ENCODE measurements at places on chromosomes 1 and 21.

DNA sequence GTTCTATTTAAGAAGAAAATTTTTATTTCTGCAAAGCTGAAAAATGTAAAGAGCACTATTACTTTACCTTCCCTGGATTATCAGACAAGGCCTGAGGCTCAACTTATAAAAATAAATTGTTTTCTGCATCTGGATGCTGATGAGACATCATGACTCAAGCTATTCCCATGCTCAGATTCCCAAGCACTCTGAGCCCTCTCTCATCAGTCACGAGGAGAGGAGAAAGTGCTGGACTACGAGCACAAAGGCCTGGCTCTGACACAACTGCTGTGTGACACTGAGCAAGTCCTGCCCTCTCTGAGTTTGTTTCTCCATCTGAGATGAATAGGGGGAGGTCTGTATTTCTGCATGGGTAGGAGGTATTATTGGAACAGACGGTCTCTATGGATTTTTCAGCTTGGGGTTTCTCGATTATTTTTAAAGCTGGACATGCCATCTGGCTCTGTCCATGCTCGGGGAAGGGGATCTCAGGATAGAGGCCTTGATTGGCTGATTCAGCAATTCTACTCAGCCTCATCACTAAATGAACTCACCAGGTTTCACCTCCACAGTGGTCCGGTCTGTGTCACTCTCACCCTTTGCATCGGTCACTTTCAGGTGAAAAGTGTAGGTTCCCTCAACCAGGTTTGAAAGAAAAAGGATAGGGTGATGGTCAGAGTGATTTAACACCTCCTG lies 107.7 kb downstream of the KIAA0319L start:
- DNase-seq, result no peak

DNA sequence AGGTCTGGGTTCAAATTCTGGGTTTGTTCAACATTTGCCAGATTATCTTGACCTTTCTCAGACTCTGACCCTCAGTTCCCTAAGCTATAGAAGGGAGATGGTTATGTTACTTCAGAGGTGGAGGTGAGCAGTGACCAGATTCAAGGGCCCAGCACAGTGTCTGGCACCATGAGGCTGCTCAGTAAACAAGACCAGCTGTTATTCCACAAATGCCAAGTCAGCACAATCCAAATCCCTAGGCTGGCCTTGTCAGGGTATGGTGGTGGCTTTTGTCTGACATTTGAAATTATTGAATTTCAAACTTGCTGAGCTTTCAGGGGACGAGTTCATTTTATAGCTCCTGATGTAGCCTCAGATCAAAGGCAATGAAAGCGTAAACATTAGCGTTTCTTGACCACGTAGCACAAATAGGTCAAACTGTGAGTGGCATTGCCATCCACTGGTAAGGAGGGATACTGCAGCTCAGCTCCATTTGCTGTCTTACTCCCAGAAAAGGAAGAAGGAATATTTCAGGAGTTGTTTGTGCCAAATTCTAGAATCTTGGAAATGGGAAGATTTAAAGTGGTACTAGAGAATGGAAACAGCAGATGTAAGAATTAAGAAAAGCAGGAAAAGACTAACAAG lies 94.3 kb upstream of the EDN2 start:
- no peak for DNase-seq

- no peak for DNase-seq
Observed at GRCh38 chr1:88736633-88737248, 52.7 kb downstream of the PKN2 start.

DNA sequence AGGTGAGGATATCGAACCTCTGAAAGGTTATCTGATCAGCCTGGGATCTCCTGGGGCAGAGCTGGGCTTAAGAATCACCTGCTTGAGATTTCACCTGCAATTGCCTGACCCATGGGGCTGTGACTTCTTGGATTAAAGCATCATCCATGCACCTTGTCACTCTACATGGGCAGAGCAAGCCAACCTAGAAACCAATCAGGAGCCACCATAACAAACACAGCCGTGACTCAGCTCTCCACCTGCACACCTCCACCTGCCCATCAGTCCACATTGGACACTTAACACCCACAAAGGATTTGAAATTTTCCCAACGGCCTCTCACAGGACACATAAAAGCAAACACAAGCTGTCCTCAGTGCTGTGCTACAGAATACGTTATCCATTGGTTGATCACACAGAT lies 35.1 kb upstream of the ETS2 start:
- DNase-seq, result no peak

DNA sequence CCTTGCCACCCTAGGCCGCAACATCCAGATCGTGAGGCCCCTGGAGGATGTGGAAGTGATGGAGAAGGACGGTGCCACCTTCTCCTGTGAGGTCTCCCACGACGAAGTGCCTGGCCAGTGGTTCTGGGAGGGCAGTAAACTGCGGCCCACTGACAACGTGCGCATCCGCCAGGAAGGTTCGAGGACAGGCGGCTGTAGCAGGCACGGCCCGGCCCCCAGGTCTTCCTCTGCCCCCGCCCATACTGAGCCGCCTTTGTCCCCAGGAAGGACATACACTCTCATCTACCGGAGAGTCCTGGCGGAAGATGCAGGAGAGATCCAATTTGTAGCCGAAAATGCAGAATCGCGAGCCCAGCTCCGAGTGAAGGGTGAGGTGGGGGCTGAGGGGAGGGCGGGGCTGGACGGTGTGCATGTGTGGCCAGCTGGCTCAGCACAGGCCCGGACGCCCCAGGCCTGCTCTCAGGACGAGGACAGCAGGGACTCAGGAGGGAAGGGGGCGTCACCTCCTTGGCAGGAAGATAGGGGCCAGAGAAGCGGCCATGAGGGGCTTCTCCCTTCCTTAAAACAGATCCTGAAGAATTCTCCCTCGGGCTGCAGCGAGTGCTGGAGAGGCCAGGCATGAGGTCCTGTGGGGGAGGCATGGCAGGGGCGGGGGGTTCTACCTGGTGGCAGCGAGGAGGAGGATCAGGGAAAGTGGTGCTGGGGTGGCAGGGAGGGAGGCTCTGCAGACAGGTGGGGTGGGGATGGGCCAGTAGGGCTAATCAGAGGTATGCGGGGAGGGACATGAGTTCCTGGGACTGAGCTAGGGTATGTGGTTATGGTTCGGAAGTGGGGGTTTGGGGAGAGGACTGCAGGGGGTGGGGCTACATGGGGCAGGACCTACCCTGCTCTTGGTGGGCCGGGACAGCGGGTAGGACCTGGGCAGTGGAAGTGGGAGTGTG lies 69.9 kb downstream of the OBSCN start:
- DNase-seq, result no peak

DNA sequence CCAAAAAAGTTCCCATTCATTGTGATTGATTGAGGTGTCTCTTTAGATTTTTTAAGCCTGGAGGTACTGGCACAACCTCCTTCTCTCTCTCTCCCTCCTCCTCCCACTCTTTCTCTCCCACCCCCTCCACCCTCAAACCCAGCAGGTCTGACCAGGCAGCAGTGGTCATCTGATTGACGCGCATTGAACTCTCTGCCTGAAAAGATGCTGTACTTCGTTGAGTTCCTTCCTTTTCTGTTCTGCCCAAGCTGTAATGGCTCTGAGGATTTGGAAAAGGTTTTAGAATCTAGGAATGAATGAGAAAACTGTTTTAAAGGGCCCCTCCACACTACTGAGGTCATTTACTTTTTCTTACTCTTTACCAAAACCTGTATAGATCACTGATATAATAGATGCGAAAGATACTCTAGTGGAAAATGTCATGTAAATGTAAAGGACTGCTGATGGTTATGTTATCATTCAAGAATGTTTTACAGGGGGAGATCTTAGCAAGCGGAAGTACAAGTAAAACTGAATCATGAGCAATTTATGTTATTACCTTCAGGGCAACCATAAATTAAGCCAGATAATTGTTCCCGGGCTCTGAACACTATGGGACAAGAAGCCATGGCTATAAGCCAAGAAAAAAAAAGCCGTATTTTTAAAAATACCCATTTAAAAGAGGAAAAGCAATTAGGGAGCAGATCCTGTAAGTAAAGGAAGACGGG lies 25.2 kb upstream of the DYRK1A start:
- DNase-seq, result no peak

- no peak for DNase-seq
Observed at GRCh38 chr1:52008071-52008809, 17.7 kb upstream of the RAB3B start.
